Fibroblast of mammary gland (primary cell): ENCODE measurements at places on chromosomes 7 and 10.

- DNase-seq: peak; percentile 52
Measured at GRCh38 chr7:131959106-131959812, 402.8 kb upstream of the PODXL start.

GRCh38 chr10:63588436-63589167 lies 67.4 kb downstream of the REEP3 start:
- DNase-seq: peak; percentile 57

DNA sequence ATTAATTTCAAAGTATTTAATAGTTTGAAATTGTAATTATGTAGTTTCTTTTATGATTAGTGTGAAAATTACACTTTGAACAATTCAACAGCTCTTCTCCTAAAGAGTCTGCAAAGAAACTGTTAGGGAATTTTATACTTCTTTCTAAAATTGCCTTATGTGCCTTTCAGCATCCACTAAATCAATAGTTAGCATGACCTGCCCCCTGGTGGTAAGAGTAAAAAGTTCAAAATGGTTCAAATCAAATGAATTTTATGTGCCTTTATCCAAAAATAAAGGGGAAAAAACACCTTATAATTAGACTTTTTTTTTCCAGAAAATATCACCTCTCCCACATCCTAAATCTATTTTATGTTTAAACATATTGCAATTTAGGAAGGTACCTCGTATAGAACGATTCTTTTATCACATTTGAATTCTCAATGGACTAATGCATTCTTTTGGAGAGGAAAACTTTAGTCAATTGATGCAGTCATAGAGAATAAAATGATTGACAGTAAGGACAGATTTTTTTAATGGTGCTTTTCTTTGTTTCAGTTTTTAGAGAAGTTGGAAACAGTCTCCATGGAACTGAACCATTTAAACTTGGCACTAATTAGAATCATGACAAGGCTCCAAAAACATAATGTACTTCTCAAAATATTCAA lies 163.7 kb downstream of the SEMA3D start:
- peak; percentile 61 for DNase-seq

GRCh38 chr7:154345093-154345492 lies 292.9 kb downstream of the DPP6 start:
- no peak for DNase-seq

DNA sequence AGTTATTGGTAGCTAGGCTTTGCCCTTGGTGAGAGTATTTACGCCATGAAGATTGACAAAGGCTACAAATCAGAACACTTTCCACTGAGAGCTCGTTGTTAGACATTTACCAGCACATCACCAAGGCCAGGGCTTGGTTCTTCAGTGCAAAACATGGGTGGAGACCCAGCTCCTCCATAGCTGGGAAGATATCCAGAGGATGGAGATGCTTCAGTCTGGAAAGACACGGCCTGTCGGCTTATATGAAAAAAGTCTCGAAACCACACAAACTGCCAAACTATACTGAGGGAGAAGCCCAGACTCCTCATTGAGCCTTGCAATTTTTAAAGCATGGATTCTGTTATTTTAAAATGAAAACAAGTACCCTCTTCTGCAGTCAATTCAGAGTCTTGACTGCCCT lies 83.4 kb upstream of the ANLN start:
- no peak for DNase-seq

DNA sequence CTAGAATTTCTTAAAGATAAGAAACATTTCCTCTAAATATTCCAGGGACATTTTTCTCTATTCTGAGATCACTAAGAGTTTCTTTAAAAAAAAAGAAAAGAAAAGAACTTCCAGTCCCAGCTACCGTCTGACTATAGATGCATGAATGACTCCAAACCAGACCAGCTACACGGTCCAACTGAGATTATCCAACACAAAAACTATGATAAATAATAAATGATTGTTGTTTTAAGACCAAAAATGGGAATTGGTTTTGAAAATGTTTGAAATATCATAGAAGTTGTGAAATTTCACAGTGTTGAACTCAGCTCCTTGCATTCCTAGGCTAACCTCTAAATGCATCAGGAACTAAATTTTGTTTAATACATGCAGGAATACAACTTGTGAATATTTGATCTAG lies 1619.6 kb upstream of the LRRTM3 start:
- no peak for DNase-seq

- DNase-seq: peak; percentile 86
Measured at GRCh38 chr7:138880881-138881578, 83.0 kb upstream of the ATP6V0A4 start.

DNA sequence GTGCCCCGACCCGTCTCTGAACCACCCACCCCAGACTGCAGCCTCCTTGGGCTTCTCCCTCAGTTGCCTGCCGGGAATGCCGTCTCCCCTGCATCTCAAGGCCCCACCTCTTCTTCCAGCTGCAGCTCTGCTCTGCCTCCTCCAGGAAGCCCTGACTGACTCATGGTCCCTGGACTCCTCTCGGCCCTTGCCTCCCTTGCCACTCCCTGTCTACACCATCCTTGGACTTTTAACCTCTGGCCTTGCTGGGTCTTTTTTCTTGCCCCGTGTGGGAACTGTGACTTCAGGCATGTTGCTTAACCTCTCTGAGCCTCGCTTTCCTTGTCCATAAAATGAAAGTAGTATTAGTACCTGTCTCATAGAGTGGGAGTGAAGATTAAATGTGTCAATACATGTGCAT lies 56.3 kb downstream of the C10orf105 start:
- no peak for DNase-seq

DNA sequence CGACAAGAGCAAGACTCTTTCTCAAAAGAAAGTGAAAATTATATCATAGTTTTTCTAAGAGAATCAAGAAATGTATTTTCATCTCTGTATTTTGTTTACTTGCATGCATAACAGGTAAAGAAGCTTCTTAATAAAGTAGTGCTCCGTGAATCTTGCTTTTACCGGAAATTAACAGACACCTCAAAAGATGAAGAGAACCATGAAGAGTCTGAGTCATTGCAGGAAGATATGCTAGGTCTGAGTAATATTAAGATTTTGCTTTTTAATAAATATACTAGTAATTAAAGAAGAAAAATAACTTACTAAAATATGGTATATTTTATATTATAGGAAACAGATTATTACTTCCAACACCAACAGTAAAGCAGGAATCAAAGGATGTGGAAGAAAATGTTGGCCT lies 39.5 kb upstream of the STOX1 start:
- no peak for DNase-seq

GRCh38 chr7:70595755-70596597 lies 536.0 kb upstream of the GALNT17 start:
- DNase-seq: no peak

DNA sequence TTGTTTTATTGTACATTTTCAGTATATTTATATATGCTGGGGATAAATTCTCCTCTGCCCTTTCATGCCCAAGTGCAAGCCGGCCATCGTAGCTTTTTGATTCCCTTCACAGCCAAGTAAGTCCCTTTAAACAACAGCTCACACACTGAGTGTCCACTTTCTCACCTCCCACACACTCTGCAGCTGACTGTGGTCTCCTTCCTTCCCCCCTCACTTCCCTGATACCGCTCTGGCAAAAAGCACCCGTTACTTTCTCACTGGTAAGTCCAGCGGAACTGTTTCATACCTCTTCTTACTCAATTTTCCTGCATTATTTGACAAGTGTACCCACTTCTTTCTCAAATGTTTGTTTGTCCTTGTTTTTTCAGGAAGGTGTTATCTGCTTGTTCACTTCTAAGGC lies 35.2 kb downstream of the MGAM start:
- DNase-seq: no peak
